ENCODE measurements at places on chromosomes 7 and 10.

- DNase-seq = no peak
These were observed 74.8 kb downstream of the SVIL start for GRCh38 chr10:29559996-29560395.

- DNase-seq = no peak
These were observed 1356.8 kb downstream of the XPNPEP1 start for GRCh38 chr10:108566316-108567107.

- no peak for DNase-seq
These were observed 144.8 kb downstream of the MYOF start for GRCh38 chr10:93337309-93337721.

DNA sequence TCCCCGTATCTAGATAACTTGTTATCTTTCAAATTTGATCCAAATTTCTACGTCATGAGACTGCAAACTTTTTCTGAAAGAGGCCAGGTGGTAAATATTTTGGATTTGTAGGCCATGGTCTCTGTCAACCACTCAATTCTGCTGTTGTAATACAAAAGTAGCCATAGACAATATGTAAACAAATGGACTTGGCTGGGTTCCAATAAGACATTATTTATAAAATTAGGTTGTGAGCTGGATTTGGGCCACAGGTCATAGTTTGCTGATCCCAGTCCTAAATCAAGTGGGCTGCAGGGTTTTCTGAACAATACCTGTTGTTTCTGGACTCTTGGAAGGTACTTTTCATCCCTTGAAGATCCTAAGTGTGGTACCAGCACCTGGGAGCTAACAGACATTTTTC, 1178.0 kb downstream of the SORCS1 start:
- no peak for DNase-seq

DNA sequence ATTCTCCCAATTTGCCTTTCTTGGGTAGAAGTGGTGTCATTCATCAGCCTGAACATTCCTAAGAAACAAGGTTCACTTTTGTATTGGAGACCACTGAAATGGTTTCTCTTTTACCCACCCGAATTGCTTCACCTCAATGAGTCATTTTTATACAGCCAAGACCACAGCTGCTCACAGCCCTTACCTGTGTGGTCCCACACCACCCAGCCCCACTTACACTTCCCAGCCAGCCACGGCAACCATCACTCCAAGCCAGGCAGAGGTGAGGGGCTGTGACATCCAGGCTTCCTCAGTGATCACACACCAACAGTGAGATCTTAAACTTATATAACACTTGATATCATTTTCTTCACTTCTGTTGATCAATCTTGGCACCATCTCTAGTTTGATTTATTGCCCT, 20.7 kb downstream of the OR13A1 start:
- DNase-seq = no peak

DNA sequence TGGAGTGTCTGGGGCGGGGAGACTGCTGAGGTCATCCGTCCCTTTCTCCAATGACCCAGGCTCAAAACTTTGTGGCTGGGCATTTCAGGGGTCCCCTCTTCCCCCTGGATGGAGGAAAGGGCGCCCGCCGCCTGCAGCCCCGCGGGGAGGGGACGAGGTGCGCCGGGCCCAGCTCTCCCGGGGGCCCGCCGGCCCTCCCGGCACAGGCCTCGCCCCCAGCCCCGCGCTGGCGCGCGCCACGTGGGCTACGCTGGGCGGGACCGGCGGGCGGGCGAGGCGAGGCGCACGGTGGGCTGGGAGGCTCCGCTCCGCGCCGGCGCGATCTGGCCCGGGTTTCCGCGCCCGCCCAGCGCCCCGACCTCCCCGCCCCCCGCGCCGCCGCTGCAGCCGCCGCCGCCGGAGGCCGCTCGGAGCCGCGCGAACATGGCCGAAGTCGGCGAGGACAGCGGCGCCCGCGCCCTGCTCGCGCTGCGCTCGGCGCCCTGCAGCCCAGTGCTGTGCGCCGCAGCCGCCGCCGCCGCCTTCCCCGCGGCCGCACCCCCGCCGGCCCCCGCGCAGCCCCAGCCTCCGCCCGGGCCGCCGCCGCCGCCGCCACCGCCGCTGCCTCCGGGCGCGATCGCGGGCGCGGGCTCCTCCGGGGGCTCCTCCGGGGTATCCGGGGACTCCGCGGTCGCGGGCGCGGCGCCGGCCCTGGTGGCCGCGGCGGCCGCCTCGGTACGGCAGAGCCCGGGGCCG, at the start of gene FOXK1:
Gene FOXK1, plus strand, starts transcription at position 410 of the 735 bp plus-strand sequence. Its CDS starts 14 bp downstream, at position 424.
- DNase-seq = no peak

DNA sequence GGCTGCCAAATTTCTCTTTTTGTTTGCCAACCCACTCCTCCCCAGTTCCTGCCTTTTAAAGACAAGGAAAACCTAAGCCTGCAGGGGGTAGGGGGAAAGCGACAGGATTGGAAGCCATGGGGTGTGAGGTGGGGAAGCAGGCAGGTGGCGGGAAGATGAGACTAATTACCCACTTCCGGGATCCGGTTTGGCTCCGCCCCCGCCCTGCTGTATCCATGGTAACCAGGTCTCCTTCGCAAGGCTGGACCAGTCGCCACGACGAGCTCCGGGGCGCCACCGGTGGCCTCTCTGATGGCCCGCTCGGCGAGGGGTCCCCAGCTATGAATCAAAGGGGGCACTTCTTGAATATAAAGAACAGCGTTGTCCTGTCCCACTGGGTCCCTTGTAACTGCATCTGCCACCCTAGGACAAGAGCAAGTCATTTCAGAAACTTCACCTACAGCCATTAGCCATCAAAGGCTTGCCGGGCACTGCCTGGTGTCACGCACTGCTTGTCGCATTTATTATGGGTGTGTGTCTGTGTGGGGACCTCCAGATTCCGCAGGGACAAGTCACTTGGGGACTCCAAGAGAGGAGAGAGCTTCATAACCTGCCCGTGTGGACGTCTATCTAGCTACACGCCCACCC, 55.4 kb upstream of the LMTK2 start:
- no peak for DNase-seq

DNA sequence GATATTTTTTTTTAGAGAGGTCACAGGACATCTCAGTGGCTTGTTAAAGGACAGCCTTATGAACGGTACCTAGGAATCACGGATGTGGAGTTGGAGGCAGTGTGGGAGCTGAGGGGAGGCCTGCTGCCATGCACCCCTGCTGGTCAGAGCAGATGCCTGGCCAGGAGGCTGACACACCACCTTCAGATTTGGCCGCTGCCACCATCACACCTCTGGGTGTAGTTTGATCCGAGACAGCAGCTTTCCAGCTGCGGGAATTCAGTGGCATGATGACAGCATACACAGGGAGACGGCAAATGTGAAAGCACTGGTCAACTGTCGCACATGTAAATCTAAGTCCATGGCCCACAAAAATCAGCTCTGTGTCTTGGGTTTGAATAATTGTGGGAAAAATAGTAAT, 285.4 kb downstream of the ADARB2 start:
- DNase-seq = no peak

DNA sequence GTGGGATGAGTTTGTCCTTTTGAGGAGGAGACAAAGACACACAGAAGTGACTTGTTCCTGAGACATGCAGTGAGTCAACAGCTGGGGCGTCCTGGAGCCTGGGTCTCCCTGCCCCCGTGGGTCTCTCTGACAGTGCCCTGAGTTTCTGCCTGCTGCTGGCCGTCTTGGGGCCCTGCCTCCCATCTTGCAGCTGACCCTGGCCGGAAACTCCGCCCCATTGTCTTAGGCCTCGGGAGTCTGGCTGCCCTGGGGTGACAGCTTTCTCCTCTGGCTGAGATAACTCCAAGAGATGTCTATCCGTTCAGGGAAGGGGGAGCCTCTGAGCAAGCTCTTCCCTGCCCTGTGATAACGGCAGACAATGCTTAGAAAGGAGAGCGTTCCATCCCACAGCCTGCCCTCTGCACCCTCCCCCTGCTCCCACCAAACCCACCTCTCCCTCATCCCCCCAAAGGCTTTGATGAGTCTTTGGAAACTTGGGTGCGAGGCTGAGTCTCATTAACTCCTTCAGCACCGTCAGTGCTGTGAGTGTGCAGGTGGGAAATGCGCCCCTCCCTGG, 69.5 kb upstream of the PODXL start:
- no peak for DNase-seq

DNA sequence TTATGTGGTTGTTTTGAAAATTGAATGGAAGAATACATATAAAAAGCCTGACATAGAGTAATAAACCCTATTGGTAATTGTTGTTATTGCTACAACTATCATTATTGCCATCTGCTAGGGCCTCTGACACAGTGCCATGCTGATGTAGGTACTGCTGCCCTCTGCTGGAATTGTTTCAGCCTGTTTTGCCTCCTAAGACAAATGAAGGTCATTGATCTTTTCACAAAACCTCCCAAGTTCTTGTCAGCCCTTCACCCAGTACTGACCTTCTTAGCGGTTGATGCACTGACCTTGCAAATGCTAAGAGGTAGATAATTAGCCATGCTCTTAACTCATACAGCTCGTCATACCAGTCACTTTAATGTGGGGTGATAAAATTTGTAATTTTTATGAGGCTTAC, 975.2 kb downstream of the SORCS1 start:
- no peak for DNase-seq

- no peak for DNase-seq
These were observed 75.4 kb upstream of the SLC13A1 start for GRCh38 chr7:123275036-123275753.

GRCh38 chr10:44976352-44977198, 2.0 kb downstream of the DEPP1 start:
- no peak for DNase-seq

GRCh38 chr10:11936389-11937152, 106.0 kb downstream of the UPF2 start:
- no peak for DNase-seq

DNA sequence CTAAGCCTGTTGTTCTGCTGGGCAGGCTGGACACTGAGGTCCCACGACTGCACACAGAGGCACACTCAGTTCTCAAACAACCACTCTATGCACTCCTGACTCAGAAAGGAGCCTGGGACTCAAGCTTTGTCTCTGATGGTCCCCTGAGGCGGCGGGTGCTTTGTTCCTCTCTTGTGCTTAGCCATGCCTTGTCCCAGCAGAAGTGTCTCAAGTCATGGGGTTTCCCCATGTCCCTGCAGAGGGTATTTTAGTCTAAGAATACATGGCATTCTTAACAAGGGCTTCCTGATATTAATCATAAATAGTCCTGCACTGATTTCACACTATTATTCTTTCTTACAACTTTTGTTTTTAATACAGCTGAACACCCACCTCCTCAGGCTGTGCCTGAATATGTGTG, 72.5 kb downstream of the CXCL12 start:
- no peak for DNase-seq

- DNase-seq = no peak
These were observed 34.5 kb upstream of the GATAD1 start for GRCh38 chr7:92412745-92413144.

DNA sequence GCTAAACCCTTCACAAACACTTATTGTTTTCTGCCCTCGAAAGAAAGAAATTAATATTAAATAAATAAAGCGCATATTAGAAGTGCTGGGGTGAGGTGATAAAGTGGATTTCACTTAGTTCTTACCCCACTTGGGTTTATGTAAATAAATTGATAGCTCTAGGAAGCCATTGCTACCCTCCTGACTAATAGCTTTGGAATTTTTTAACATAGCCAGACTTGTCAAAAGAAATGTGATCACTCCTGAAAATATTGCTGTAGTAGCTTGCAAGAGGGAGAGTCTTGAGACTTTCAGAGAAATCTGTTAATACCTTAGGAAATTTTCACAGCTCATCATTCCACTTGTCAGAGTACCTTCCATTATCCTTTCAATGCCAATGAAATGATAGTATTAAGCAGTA, 7.6 kb downstream of the ARL5B start:
- no peak for DNase-seq

DNA sequence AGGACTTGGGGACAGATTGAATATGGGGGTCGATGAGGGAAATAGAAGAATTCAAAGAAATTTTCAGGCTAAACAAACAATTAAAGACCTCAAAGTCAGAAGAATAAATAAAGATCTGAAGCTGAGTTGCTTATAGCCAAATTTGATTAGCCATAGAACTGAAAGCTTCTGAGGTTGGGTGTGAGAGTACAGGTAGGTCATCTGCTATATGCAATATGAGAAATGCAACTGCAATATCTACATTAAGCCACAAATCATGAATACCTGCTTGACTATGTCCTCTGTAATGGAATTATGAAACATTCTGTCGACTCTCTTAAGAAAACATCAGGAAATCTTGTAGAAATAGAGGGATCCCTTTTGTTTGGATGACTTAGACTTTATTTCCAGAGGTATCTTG, 192.1 kb upstream of the PCDH15 start:
- no peak for DNase-seq

DNA sequence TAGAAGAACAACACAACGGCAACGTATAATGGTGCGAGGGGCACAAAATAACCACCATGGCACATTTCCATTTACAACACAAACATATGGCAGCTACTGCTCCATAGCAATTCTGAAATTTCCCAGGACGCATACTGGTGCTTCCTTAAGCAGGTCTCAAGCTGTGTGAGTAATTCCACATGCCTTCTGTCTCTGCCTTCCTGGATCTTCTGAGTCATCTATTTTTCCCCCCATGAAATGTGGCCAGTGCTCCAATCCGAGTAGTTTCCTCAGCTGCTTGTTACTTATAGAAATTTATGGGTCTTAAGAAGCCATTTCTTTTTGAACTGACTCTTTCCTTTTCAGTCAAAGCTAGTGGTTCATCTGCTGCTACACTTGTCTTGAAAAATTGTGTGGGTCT, 256.6 kb upstream of the KLF6 start:
- no peak for DNase-seq

DNA sequence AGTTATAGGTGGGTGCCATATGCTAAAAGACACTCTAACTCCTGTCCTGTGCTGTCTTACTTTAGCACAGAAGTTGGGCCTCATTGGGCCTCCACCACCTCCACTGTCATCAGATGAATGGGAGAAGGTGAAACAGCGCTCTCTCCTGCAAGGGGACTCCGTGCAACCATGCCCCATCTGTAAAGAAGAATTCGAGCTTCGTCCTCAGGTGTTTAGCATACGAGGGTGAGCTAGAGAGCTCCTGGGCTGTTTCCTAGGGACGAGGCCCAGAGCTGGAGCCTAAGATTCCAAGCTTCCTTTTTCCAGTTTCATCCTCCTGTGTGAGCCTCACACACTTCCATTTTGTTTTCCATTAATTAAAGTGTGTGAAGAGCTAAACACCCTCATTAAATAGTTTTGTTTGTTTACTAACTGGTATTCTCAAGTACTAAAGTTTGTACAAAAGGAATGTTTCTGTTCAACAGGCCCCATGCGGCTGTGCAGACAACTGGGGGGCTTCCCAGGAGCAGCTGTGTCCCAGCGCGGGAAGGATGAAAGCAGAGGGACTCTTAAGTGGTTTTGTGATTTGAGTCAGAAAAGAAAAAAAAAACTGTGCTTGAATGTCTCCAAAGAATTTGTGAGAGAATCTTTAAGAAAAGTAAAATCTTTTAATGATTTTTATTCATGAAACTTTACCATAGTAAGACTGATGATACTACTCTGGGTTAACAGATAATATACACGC, 14.1 kb downstream of the RNF32 start:
- no peak for DNase-seq

GRCh38 chr10:78248651-78249464, 215.2 kb downstream of the RPS24 start:
- DNase-seq = peak; percentile 56

DNA sequence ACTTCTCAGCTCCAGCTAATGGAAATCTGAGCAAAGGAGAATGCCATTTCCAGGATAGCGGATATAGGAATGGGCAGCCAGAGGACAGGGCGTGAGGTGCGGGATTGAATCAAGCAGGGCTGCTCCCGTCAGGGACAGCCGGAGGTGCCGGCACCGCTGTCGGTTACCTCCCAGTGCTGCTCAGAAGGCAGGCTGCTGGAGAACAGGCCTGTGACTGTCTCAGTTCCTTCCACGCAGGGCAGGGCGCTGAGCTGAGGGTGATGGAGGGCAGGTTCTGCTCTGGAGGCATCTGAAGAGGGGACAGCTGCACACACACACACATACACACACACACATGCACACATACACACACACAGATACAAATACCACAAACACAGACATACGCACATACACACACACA, 111.1 kb downstream of the DOCK1 start:
- no peak for DNase-seq

Data from dorsolateral prefrontal cortex (tissue), 122 donors.